ENCODE measurements at places on chromosomes 3 and 15.
A peak's percentile ranks its signal among the peaks of the same experiment; 100 is the strongest.

DNA sequence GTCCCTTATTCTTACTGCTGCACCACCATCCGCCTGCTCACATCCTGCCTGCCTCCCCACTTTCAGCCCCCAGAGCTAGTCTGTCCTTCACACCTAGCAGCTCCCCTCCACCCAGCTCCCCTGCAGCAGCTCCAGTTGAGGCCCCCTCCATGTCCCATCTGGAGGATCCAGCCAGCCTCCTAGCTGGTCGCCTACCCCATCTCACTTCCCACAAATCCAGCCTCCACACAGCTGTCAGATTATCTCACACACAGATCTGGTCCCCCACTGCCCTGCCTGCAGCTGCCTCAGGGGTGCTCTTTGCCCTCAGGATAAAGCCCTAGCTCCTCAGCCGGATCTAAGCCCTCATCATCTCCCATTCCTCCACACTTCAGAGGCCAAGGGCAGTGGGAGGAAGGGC, 8.8 kb upstream of the SEMA7A start:
- no peak for DNase-seq

DNA sequence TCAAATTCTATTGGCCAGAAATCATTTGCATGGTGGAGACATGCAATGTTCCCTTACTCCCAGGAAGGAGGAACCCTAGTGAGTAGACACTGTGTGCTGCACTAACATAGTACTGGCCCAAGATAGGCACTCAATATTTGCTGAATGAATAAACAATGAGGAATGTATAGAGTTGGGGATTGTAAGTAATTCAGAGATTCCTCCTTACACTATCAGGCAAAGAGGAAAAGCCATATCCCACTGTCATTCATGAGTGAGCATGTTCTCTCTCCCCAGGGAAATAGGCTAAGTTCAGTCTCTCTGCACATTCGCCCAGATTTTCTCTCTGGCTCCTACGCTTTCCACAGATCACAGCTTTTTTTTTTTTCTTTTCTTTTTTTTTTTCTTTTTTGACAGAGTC, 154.9 kb upstream of the WNT5A start:
- DNase-seq: no peak

GRCh38 chr15:76139368-76140073, 79.7 kb downstream of the TMEM266 start:
- peak; percentile 58 for DNase-seq

DNA sequence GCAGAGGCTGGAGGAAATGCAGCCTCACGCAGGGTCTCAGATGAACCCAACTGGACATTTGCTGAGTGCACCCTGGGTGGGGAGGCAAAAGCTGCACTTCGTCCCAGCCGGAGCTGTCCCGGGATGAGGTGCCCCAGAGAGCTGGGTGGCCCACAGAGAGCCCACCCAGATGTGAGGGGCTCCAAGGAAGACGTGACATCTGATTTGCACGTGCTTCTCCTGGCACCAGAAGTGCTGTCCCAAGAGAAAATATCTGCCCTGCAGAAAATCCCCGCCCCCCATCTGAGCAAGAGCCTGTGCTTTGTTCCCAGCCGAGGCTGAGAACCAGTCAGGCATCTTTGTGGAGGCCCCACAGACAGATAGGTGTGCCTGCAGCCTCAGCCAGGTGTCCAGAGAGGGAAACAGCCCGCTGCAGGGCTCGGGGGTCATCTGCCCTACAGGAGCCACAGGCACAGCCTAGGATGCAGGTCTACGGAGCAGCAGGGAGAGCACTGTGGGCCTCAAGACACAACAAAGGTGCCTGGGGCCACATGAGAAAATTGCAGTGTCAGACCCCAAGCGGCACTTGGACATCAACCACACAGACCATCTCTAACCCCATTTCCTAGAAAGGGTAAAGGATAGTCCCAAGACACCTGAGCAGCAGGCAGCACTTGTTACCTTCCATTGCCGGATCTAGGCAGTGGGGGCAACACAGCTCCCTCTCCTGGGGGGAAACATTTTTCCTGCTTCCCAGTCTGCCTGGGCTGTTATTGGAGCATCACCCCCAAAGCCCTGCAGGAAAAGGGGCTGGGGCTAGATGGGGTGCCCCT, 5.8 kb downstream of the TMIE start:
- DNase-seq: no peak

GRCh38 chr15:56719021-56719612, 14.2 kb downstream of the ZNF280D start:
- no peak for DNase-seq

DNA sequence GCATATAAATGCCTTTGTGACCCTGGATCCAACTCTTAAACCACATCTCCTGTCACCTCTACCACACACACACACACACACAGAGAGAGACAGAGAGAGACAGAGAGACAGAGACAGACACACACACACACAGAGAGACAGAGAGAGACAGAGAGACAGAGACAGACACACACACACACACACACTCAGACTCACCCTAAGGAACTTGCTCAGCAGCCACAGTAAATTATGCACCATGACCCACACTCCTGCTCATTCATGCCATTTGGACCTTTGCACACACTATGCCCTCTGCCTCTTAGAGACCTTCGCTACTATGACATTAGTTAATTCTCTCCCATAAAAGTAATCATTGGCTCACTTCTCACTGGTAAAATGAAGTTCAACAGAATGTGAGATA, 275.7 kb downstream of the ADAMTSL3 start:
- no peak for DNase-seq

DNA sequence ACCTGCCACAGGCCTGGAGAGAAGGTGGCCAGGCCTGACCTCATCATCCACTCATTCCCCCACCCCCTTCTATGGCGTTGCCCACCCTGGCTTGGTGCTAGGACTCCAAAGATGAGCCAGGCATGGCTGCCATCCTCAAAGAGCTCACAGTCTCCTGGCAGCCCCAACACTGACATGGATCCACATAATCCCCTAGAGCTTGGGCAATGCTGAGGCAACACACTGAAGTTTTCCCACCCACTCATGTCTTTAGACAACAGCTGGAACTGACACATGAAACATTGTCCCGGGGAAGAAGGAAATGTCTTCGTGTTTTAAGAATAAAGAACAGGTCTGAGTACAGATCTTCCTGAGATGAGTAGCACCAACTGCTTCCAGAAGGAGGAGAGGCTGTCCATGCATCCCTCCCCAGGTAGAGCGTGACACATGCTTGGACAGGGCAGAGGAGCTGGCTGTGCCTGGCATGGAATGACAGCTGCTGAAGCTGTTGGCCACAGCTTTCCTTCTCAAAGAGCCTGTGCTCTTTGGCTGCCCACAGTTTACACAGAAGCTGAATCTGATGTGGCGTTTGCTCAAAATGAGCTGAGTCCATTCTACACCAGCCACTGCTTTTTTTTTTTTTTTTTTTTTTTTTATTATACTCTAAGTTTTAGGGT, 70.1 kb downstream of the HOMER2 start:
- DNase-seq: no peak

- DNase-seq: no peak
Measured at GRCh38 chr3:113243071-113243470, 31.7 kb downstream of the BOC start.

DNA sequence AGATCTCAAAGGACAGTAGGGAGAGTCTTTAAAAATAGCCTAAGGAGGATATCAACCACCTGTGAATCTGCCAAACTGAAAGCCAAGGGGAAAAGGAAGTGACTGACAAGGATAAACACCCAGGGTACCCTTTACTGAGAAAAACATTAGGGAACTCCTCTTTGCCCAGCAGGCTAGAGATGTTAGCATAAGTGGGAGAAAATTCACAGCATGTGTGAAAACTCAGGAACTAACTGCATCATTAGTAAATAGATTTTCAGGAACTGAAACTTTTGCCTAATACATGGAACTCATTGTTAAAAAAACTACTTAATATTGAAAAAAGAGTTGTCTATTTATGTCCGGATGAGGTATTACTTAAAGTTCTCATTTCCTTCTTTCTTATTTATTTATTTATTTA, 375.5 kb downstream of the NTRK3 start:
- DNase-seq: no peak

DNA sequence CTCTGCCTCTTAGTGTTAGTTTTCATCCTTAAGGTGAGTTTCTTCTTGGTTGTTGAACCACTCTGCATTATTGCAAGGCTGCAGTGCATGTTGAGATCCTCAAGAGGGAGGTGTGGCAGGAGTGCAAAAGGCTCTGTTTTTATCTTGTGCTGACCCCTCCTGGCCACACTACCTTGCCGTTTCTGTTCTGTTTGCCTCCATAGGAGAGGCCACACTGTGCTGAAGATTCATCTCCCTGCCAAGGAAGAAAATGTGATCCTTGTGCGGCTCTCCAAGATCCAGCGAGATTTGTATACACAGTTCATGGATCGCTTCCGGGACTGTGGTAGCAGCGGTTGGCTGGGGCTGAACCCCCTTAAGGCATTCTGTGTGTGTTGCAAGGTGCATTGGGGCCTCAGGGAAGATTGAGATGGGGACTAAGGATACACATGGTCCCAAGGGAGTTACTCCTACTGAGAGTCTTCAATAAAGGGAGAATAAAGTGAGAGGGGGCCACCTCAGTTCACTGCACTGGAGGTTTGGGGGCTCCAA, 33.0 kb upstream of the TEX264 start:
- peak; percentile 30 for DNase-seq

DNA sequence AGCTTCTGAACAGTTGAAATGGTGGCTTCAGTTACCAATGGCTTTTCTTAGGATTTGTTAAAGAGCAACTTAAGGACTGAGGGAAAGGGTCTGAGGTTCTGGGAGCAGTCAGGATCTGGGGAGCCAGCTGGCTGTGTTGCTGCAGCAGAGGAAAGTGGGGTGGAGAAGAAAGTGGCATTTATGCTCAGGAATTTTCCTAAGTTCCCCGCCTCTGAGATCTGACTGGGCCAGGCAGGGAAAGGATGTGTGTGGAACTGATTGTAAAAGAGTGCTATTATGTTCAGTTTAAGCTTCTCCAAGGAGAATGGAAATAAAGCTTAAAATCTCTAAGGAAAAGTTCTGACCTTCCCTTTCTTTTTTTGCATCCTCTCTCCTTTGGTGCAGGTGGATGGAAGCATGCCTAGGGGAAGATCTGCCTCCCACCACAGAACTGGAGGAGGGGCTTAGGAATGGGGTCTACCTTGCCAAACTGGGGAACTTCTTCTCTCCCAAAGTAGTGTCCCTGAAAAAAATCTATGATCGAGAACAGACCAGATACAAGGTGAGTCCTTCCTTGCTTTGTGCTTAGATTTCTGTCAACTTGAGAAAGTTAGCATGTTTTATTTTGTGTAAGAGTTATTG, 37.8 kb downstream of the IQGAP1 start:
- no peak for DNase-seq

GRCh38 chr3:11136830-11137626, 17.3 kb upstream of the HRH1 start:
- no peak for DNase-seq
